ENCODE measurements at places on chromosomes 11 and 22.

GRCh38 chr11:3969613-3970012 lies 114.1 kb downstream of the STIM1 start:
- peak; percentile 67 for DNase-seq

DNA sequence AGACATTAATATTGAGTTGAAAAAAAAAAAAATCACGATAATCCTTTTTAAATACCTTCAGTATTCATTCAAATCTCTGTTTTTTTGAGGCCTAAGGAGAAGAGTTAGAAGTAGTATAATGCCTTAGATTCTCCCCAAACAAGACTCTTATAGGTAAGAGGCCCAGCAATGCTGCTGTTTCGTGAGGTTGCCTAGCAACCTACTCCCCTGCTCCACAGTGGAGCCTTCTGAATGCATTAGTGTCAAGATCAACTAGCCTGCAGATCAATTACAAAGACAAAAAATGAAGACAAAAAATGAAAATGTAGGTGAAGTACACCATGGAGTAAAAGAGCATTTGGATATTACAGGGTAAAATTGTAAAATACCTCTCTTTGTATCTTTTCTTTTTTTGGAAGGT lies 229.8 kb upstream of the LUZP2 start:
- DNase-seq = no peak

GRCh38 chr11:107683807-107684206 lies 28.0 kb downstream of the SLN start:
- no peak for DNase-seq

- no peak for DNase-seq
These were observed 922.1 kb downstream of the OPCML start for GRCh38 chr11:132610216-132610615.
